WTC11 (cell line): ENCODE measurements at places on chromosomes 12 and 14.

DNA sequence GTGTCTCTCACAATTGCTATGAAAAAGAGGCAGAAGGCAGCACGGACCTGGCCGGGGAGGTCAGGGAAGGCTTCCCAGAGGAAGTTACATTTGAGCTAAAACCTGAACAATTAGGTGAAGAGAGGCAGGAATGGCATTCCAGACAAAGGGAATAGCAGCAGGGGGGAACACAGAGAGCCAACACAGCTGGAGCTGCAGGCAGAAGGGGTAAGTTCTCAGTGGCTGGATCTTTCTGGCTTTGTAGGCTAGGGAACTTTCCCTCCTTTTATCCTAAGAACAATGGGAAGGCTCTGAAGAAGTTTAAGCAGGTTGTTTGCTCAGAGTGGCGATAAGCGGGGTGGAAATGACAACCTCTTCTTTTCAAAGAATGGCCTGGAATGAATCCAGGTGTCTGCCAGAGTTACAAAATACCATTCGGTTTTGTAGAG is 100.0 kb downstream of the PRIMA1 start:
- H3K4me1 ChIP-seq, result peaks cover 76% of the 10 kb centered on the region
- peak overlapping the region; percentile 90 for H3K27ac ChIP-seq
- DNase-seq, result peak; percentile 74
- 0 out of 2 replicates have a peak, but pooled peaks cover 2% of the 10 kb centered on the region for H3K27me3 ChIP-seq

- H3K4me3 ChIP-seq, result no peak overlapping the region
- peaks cover 21% of the 10 kb centered on the region for H3K4me1 ChIP-seq
- no peaks in the 10 kb centered on the region; the same call in 1 of the 2 replicates for H3K27me3 ChIP-seq
- no peak for DNase-seq
Observed at GRCh38 chr14:52025310-52025709, 36.0 kb downstream of the RTRAF start.

GRCh38 chr12:42474391-42474790 is 115.2 kb downstream of the PRICKLE1 start:
- no peak for DNase-seq
- no peak overlapping the region for H3K4me3 ChIP-seq
- no peak overlapping the region for H3K27ac ChIP-seq
- H3K36me3 ChIP-seq, result peaks cover 10% of the 10 kb centered on the region
- H3K27me3 ChIP-seq, result peaks cover 4% of the 10 kb centered on the region; the same call in 1 of the 2 replicates

DNA sequence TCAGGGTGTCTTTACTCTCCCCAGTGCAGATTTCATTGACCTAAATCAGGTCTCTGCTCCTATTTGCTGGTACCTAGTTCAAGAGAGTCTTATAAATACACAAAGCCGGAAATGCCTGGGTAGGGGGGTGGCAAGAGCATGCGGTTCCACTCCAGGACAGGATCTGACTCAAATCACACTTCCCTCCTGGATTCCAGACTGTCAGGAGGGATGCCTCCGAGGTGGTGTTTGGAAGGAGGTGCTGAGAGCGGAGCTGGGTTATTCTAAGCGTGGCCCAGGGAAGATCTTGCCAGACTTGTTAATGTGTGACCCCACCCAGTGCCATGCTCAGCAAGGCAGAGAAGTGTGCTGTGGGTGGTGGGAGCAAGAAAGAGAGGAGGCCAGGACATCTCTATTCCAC is 49.8 kb downstream of the B4GALNT3 start:
- peaks cover 9% of the 10 kb centered on the region for H3K36me3 ChIP-seq
- no peak for DNase-seq
- peaks cover 31% of the 10 kb centered on the region for H3K4me1 ChIP-seq
- no peak overlapping the region for H3K27ac ChIP-seq

- no peaks in the 10 kb centered on the region; the same call in none of the 2 replicates for H3K27me3 ChIP-seq
- no peak overlapping the region for H3K27ac ChIP-seq
- H3K36me3 ChIP-seq, result no peaks in the 10 kb centered on the region
- peaks cover 13% of the 10 kb centered on the region for H3K4me1 ChIP-seq
Observed at GRCh38 chr12:107109726-107110719, 16.7 kb upstream of the CRY1 start.

DNA sequence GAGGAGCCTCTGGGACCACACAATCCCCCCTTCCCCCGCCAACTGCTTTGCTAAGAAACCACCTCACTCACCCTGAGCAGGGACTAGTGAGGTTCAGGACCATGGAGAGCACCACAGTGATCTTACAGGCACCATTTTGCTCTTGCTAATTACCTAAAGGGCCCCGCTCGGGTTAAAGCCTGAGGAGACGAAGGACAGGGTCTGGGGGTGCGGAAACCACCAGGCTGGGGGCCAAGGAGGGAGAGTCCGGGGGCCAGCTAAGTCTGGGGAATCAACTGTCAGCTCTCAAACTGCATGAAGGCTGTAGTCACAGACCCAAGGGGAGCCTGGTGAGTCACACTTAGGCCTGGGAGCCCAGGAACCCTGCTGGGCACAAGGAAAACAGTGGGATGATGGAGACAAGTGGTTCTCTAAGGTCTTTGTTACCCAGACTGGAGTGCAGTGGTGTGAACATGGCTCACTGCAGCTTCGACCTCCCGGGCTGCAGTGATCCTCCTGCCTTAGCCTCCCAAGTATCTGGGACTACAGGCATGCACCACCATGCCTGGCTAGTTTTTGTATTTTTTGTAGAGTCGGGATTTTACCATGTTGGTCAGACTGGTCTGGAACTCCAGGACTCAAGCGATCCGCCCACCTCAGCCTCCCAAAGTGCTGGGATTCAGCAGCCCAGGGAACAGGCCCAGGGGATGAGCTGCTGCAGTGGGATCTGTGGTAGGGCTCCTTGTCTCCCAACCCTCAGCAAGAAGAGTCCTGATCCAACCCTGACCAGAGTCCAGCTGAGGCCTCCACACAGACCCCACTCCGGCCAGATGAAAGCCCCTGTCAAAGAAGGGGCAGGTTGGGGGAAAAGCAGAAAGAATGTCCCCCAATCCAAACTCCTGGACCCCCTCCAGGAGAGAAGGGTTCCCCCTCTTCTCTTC is 98.8 kb downstream of the CALM1 start:
- H3K4me1 ChIP-seq, result peaks cover 28% of the 10 kb centered on the region
- H3K4me3 ChIP-seq, result no peak overlapping the region
- no peak overlapping the region for H3K27ac ChIP-seq
- peak; percentile 80 for DNase-seq
- no peaks in the 10 kb centered on the region for H3K36me3 ChIP-seq

DNA sequence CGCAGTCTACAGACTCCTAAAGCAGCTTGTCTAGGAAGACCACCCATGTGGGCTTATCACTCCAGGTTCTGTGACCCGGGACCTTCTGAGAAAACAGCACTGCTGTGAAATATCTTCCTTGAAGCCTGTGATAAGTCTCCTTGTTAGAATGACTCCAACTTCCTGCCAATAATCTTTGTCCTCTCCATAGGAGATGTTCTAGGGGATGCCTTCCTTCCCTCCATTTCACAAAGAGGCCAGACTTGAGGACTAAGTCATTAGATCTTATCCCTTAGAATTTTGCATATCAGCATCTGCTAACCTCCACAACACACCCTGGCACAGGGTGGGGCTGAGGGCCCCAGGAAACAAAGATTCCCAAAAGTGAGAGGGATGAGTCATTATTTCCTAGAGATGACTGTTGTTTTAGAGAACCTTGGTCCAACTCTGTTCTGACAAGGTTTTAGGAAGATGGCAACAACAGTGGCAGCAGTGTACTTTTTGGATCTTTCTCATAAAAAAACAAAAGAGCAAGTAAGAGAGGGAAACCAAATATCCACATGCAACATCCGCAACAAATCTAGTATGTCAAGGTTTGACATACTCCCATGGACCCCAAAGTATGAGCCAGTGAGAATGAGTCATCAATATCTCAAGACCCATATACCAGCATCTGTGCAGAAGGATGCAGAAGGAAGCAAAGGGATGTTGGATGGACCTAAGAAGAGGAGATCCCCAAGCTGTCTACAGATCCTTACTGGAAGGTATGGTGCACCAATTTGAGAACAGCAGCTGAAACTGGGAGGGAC is 6.0 kb downstream of the LTB4R start:
- H3K27me3 ChIP-seq, result peaks cover 86% of the 10 kb centered on the region
- no peaks in the 10 kb centered on the region; the same call in 1 of the 2 replicates for H3K4me1 ChIP-seq
- no peak overlapping the region for H3K4me3 ChIP-seq
- no peak for DNase-seq
- H3K27ac ChIP-seq, result no peak overlapping the region

- H3K27me3 ChIP-seq, result peaks cover 4% of the 10 kb centered on the region; the same call in 1 of the 2 replicates
- peak overlapping the region; percentile 95 for H3K27ac ChIP-seq
- DNase-seq, result peak; percentile 34
- H3K36me3 ChIP-seq, result peaks cover 40% of the 10 kb centered on the region
- peaks cover 50% of the 10 kb centered on the region for H3K4me1 ChIP-seq
- no peak overlapping the region; the same call in 1 of the 2 replicates for H3K4me3 ChIP-seq
Observed at GRCh38 chr14:61101803-61102548, 120.9 kb downstream of the SLC38A6 start.

GRCh38 chr12:120814903-120815429 is 89.2 kb downstream of the SPPL3 start:
- peaks cover 5% of the 10 kb centered on the region; the same call in 1 of the 2 replicates for H3K4me1 ChIP-seq
- no peak for DNase-seq
- no peak overlapping the region for H3K27ac ChIP-seq
- no peaks in the 10 kb centered on the region for H3K27me3 ChIP-seq
- no peak overlapping the region for H3K4me3 ChIP-seq

DNA sequence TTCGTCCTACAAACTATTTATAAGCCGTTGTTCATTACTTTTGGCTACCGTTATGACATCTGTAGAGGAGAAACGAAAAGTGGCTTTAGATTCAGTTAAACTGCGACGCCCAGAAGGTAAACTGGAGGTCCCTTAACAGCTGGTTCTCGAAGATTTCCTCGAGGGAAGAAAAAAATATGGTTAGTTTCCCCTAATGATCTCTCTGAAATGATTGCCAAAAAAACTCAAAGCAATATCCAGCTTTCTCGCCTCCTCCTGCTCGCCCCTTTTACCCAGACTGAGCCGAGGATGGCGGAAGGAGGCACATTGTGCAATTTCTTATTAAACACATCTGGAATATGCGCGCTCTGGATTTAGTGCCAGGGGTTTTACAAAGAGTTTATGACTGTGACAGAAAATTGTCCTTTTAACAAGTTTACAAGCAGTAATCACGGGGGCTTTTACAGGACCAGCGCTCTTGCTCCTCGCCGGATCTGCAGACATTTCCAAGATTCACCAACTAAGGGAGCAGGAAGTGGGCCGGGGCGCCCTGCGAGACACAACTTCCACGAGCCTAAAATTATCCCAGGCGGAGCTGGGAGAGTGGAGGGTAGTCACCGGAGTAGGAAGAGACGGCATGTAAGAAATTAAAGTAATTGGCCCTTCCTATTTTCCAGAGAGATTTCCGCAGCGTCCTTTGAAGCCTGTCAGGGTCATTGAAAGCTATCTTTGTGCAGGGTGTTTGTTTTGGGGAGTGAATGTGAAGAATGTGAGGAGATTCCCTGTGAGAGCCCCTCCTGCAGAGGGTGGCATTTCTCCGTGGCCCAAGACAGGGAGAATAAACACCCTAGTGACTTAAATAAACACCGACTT is 5.6 kb downstream of the SIX1 start:
- peak overlapping the region; percentile 59 for H3K4me3 ChIP-seq
- no peaks in the 10 kb centered on the region for H3K36me3 ChIP-seq
- H3K27ac ChIP-seq, result no peak overlapping the region
- peaks cover 87% of the 10 kb centered on the region for H3K4me1 ChIP-seq

DNA sequence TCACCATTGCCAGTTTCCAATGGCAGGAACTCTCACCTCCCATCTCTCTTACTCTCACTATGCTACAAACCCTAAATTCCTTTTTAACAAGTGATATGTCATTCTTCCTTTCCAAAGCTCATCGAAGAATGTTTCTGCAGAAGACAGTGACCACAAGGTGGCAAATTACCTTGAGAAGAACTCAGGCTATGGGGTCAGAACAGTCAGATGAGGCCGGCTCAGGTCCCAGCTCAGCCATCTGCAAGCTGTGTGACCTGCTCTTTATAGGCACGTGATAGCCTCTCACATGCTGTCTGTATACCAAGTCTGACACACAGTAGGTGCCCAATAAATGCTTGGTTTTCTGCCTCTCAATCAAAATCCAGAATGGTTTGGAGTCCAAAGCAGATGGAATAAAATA is 80.7 kb downstream of the FOXN3 start:
- peaks cover 7% of the 10 kb centered on the region for H3K36me3 ChIP-seq
- no peak for DNase-seq
- H3K27ac ChIP-seq, result peak overlapping the region; percentile 94

DNA sequence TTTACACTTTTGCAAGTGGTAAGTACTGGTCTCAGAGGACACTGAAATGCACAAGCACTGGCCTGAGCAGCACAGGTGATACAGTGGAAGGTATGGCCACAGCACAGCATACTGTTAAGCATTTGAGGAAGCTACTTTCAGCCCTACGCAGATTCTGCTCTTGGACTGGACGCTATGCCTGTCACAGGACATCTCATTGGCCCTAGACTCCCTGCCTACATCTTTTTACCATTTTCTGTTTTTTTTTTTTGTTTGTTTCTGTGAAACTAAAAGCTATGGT is 144.2 kb upstream of the ABCD2 start:
- DNase-seq, result no peak
- peaks cover 15% of the 10 kb centered on the region for H3K36me3 ChIP-seq
- peaks cover 26% of the 10 kb centered on the region for H3K4me1 ChIP-seq
- peak overlapping the region; percentile 71 for H3K27ac ChIP-seq

- no peak for DNase-seq
- no peaks in the 10 kb centered on the region for H3K4me1 ChIP-seq
- H3K4me3 ChIP-seq, result no peak overlapping the region
- no peak overlapping the region for H3K27ac ChIP-seq
- peaks cover 4% of the 10 kb centered on the region for H3K36me3 ChIP-seq
Observed at GRCh38 chr14:22641846-22642245, 2.3 kb downstream of the OR6J1 start.

- H3K36me3 ChIP-seq, result peaks cover 6% of the 10 kb centered on the region; the same call in 1 of the 2 replicates
- no peak overlapping the region for H3K4me3 ChIP-seq
- no peak for DNase-seq
- peaks cover 17% of the 10 kb centered on the region for H3K4me1 ChIP-seq
- no peak overlapping the region for H3K27ac ChIP-seq
Observed at GRCh38 chr12:102234599-102234998, 37.0 kb upstream of the PMCH start.

GRCh38 chr12:24815114-24815423 is 133.8 kb downstream of the BCAT1 start:
- H3K27ac ChIP-seq, result no peak overlapping the region
- H3K4me3 ChIP-seq, result no peak overlapping the region
- H3K4me1 ChIP-seq, result no peaks in the 10 kb centered on the region
- H3K36me3 ChIP-seq, result peaks cover 49% of the 10 kb centered on the region

GRCh38 chr14:72743626-72744025 is 150.3 kb downstream of the DPF3 start:
- H3K4me3 ChIP-seq, result no peak overlapping the region
- no peaks in the 10 kb centered on the region; the same call in none of the 2 replicates for H3K27me3 ChIP-seq
- H3K36me3 ChIP-seq, result peaks cover 10% of the 10 kb centered on the region
- no peak overlapping the region for H3K27ac ChIP-seq
- DNase-seq, result no peak

GRCh38 chr12:44184499-44185206 is 348.8 kb downstream of the TMEM117 start:
- H3K27me3 ChIP-seq, result no peaks in the 10 kb centered on the region
- no peak overlapping the region for H3K27ac ChIP-seq
- no peak overlapping the region for H3K4me3 ChIP-seq

GRCh38 chr14:60164712-60165546 is at the start of gene DHRS7:
Gene DHRS7 (minus strand): TSS chr14:60165398. CDS start chr14:60165309, 89 bp downstream.
- peaks cover 6% of the 10 kb centered on the region for H3K27me3 ChIP-seq
- no peaks in the 10 kb centered on the region for H3K36me3 ChIP-seq
- peak; percentile 78 for DNase-seq
- peak within 1 kb of the TSS; percentile 97 for H3K4me3 ChIP-seq
- H3K4me1 ChIP-seq, result peaks cover 37% of the 10 kb centered on the region

- no peak overlapping the region for H3K4me3 ChIP-seq
- H3K27ac ChIP-seq, result no peak overlapping the region; the same call in 1 of the 2 replicates
- peaks cover 8% of the 10 kb centered on the region; the same call in 1 of the 2 replicates for H3K4me1 ChIP-seq
- H3K36me3 ChIP-seq, result no peaks in the 10 kb centered on the region
Observed at GRCh38 chr12:15527201-15528080, 205.1 kb downstream of the PTPRO start.

- peaks cover 2% of the 10 kb centered on the region; the same call in 1 of the 2 replicates for H3K36me3 ChIP-seq
- no peak overlapping the region for H3K4me3 ChIP-seq
- DNase-seq, result no peak
- peak overlapping the region; percentile 16 for H3K27ac ChIP-seq
- peaks cover 48% of the 10 kb centered on the region for H3K4me1 ChIP-seq
- H3K27me3 ChIP-seq, result no peaks in the 10 kb centered on the region
Observed at GRCh38 chr12:69515394-69515930, 45.3 kb downstream of the FRS2 start.
